ENCODE measurements at places on chromosomes 11 and 22.

DNA sequence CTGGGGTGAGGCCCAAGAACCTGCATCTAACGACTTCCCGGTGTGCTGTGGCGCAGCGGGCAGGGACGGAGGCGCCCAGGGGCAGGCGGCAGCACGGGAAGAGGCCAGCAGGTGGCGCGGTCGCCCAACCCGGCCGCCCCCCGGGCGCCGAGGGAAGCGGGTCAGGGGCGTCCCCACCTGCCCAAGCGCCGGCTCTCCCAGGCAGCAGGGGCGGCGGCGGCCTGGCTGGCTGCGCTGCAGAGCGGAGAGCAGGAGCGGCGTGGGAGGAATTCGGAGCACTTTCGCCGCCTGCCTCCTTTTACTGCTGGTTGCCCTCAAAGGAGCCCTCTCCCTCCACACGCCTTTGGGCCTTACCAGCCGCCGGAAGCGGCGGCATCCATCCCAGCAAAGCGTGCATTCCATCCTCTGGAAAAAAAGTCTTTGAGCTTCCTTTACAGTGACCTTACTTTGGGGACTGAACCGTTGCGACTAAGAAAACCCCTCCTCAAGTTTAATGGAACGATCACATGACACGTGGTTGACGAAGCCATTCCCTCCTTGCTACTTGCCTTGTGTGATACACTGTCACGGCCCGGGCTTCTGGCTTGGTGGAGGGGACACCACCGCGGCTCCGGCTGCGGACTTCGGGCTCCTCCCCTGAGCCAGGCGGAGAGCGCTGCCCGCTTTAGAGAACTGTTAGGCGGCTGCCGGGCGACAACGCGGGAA is 106.8 kb upstream of the CLMP start:
- DNase-seq = peak; percentile 42

DNA sequence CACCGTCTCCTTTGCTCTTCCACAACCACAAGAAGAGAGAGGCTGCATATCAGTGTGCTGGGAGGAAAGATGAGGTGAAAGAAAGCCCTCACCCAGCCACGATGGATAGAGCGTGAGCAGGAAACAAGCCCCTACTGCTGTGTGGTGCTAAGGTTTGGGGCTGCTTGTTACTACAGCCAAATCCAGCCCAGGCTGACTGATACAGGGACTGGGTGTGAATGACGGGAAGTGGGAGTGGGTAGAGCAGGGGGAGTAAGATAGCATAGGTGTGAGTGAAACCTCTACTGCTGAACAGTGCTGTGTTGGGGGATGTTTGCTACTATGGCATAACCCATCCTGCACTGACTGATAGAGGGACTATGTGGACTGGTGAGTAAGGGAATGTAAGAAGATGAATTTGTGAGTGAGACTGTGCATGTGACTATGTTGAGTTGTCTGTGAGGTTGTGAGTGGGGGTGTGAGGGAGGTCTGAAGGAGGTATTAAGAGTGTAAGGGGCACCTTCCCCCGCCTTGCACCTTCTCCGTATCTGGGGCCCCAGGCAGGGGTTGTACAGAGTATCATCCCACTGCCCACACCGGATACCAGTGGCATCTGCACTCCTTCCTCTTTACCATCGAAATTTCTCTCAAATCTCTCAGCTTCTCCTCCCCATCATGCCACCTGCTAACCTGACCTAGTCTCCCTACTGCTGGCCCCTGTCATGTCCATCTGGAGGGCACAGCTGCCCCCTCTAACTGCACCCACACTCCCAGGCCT is 91.5 kb downstream of the MN1 start:
- DNase-seq = no peak

GRCh38 chr11:126506789-126507188 is 151.3 kb downstream of the ST3GAL4 start:
- DNase-seq = no peak

GRCh38 chr22:19056951-19057401 is 65.2 kb downstream of the DGCR2 start:
- no peak for DNase-seq

DNA sequence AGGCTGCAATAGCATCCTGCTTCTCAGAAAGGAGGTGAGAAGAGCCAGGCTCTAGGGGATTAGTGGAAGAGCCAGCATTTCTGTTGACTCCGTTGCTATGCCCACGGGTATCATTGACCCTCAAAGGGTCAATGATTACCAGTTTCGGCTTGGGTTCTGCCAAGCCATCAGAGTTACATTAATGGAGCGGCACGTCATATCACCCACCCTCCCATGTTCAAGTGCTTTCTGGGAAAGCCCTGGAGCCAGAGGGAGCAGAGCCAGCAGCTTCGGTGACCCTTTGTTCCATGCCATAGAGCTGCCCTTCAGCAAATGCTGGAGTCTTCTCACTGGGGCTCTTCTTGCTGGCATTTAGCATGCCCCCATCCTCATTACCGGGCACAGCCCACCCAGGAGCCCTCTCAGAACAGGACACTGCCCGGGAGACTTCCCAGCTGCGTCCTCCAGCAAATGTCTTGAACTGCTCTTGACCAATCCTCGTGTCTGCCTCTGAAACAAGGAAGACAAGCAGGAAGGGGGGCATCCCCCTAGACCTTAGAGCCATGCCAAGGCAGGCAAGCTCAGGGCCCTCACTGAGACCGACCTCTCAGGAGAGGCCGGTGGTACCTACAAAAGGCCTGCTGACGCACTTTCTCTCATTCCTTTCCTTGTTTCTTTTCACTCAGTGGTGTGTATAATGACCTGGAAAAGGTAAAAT is 14.6 kb downstream of the KCNJ1 start:
- DNase-seq = no peak

Data from T follicular helper cell (primary cell).